ENCODE measurements at places on chromosomes 2 and 18. TPM values are rescaled to one million over a fixed set of nuclear protein-coding genes. Genes with fewer than 3 reads are reported as not detected.

DNA sequence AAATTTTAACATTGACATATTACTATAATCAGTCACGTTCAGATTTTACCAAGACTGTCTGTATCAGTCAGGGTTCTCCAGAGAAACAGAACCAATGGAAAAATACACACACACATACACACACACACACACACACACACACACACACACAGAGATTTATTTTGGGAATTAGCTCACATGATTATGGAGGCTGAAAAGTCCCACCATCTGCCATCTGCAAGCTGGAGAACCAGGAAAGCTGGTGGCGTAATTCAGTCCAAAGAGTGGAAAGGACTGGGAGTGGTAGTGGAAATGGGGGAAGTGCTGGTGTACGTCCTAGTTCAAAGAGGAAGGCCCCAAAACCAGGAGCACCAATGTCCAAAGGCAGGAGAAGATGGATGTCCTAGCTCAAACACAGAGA is 166.4 kb downstream of the AKAIN1 start:
- DNase-seq = no peak

The FER1L5 gene
- polyA plus RNA-seq = 2.7 TPM

The LONRF2 gene
- 4.9 TPM for polyA plus RNA-seq

- no peak for DNase-seq
Observed at GRCh38 chr2:64114912-64115277, 29.3 kb downstream of the PELI1 start.

The ADGRF3 gene
- polyA plus RNA-seq = 3.6 TPM

DNA sequence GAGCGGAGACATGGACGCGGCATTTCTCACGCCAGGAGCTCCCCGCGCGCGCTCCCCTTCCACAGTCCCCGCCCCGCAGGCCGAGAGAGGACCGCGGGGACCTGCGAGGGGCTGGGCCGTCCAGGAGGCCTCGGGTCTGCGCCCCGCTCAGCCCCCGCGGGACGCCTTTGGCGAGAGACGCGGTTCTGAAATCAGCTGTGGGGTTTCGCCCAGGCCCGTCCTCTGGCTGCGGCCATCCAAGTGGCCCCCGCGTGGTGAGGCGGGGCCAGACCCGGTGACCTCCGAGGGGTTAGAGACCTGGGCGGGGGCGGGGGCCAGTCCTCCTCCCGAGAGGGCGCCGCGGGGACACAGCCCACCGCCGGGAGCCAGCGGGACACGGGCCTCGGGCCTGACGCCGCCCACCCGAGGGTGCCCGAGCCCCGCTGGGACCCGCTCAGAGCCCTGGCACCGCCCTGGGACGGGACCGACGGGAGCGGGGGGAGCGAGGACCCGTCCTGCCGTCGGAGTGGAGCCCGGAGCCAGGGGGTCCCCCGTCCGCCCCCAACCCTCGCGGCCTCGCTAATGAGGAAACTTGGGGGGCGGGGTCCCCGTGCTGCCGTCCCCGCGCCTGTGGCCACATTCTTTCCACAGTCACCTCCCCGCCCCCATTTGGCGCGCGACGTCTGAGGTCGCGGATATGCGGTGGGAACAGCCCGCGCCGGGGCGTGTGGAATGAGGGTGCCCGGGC is 6.1 kb upstream of the SALL3 start:
- no peak for DNase-seq

The CCDC74B gene
- polyA plus RNA-seq = 7.3 TPM

The MC5R gene
- 0.09 TPM for polyA plus RNA-seq

- no peak for DNase-seq
Observed at GRCh38 chr2:37833423-37833822, 91.7 kb upstream of the RMDN2 start.

DNA sequence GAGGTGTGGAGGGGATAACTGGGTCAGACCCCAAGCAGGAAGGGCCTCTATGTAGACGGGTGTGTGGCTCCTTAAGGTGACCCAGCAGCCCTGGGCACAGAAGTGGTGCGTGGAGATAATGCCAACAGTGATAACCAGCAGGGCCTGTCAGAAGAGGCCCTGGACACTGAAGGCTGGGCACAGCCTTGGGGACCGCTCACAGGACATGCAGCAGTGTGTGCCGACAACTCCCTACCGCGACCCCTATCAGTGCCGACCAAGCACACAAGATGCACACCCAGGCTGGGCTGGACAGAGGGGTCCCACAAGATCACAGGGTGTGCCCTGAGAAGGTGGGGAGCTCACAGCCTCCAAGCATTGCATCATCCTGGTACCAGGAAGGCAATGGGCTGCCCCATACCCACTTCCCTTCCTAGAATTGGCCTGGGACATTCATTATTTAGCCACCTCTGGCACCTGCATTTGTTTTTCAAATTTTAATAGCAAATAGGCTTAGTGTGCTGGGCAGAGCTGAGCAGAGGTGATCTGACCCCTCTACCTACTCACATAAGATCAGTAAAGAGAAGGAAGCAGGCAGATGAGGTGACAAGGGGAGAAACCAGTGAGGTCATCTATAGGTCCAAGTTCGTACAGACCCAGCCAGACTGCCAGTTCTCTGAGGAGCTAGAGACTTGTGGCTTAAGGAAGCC is 55.2 kb downstream of the BCL11A start:
- no peak for DNase-seq

DNA sequence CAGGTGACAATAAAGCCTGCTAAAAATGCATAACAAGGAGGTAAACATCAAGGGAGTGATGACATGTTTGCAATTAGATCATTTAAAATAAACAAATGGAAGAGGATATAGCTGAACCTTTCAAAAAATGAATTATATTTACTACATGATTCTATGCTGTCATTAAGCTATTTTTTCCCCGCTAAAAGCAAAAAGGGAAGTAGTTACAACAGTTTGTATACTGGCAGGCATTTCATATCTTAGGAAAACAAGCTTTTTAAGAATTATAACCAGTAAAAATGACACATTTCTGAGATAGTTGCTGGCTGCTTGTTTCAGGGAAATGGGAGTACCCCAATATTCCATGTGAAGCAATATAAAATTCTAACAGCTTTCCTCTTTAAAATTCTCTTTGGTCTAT is 89.1 kb upstream of the ITGB6 start:
- no peak for DNase-seq

- DNase-seq = no peak
Observed at GRCh38 chr2:14642499-14642898, 10.0 kb downstream of the LRATD1 start.

The RAD51AP2 gene
- 0.19 TPM for polyA plus RNA-seq

GRCh38 chr2:217834057-217834620 is 168.7 kb downstream of the TNS1 start:
- DNase-seq = no peak

The ACMSD gene
- 40.8 TPM for polyA plus RNA-seq

GRCh38 chr18:56127322-56128099 is 510.9 kb downstream of the TXNL1 start:
- no peak for DNase-seq

DNA sequence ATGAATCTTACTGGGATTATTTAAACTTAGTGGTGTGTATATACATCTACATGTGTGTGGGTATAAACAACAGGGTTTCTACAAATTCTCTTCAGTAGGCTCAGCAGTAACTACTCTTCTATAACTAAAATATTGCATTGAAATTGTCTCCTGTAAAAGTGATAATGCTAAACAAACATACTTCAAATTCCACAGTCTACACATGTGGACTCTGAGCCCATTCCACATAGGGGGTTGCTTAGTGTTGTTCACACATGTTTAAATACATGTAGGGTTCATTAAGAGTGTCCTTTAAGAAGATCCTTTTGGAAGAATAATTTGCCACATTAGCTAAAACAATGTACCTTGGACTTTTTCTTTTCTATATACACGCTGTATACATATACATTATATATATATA is 152.8 kb upstream of the VRK2 start:
- DNase-seq = no peak

The NEB gene
- polyA plus RNA-seq = 18.1 TPM

DNA sequence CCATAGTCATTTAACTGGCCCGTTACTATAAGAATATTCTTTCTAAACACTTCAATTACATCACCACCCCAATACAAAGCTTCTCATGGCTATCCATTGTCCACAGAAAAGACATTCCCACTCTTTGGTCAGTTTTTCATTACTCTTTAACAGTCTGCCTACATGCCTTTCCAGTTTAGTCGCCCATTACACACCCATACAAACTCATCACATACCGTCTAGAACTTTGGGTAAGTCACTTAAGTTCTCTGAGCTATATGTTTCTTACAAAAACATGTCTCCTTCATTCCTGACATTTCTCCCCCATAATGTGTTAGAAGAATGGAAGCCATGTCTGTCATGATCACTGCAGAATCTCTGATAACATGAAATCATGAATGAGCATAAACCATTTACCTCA is 108.2 kb upstream of the STK17B start:
- DNase-seq = no peak

- DNase-seq = no peak
Observed at GRCh38 chr18:26635466-26635865, 87.1 kb upstream of the KCTD1 start.

- DNase-seq = no peak
Observed at GRCh38 chr2:232352511-232353091, 25.9 kb upstream of the ALPP start.

The EVX2 gene
- polyA plus RNA-seq = not detected

The PLGLB2 gene
- 6.7 TPM for polyA plus RNA-seq

The IL36B gene
- not detected for polyA plus RNA-seq

The ABCG8 gene
- polyA plus RNA-seq = 1.0 TPM

DNA sequence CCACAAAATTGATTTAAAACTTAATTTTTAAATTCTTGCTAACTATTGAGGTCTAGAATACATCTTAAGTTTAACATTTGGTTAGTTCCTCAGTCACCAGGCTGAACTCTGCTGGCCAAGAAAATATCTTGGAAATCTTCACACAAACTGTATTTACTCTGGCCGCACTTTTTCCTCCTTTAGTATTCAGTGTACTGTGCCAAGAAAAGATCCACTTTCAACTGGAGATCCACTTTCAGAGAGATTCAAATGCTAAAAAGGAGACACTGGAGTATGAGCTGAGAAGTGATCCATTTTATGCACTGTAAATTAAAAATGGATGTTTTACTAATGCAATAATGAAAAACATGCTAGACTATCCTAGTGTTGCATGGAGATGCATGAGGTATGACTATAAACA is 98.1 kb downstream of the ANTXR1 start:
- no peak for DNase-seq

GRCh38 chr2:72106978-72107377 is 40.7 kb downstream of the CYP26B1 start:
- DNase-seq = no peak

The POTEI gene
- 0.13 TPM for polyA plus RNA-seq

GRCh38 chr18:22084547-22084946 is 84.8 kb upstream of the GATA6 start:
- no peak for DNase-seq

DNA sequence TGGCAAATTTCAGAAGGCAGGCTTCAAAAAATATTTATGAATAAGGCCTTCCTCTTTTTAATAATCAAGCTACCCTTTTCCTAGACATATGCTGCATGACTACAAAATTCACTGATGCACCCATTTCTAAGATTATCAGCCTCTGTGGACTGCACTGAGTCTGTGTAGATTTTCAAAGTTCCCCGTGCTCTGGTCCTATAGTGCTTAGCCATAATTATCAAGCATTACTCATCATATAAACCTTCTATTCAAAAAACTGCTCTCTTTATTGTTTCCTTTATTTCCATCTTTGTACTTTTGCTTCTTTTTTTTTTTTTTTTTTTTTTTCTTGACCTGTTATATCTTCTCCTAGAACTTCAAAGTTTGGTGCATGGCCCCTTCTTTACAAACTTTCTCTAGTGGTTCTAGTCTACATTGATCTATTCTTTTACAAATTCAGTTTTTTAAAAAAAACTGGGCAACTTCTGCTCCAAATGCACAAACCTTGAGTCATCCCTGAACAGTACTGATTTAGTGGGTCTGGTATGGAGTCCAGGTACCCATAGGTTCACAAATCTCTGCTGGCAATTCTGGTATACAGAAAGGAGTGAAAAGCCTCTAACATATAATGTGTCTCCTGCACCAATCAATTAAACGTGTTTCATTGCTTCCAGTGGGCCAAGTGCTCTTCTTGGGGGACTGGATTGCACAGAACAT is 481.9 kb downstream of the NUP35 start:
- no peak for DNase-seq

GRCh38 chr2:128395196-128395595 is 76.5 kb upstream of the HS6ST1 start:
- DNase-seq = no peak

DNA sequence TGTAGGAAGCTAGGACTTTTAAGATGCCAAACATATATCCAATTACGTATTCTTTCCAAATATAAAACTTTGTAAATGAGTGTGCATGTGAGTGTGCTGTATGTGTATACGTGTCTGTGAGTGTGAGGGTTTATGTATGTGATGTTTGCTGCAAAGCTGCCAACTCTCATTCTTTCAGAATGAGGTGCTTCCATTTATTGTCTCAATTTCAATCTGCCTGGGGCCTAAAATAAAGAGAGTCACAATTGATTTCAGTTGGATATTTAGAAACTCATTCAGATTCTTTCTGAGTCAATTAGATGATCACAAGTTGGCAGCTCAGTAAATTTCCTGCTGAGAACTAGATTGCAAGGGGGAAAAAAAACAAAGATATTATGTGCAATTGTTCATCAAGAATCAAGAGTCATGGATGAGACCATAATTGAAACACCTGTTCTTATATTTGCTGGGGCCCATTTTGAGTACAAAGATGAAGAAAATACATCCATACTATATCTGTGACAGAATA is 621.2 kb upstream of the ACVR2A start:
- no peak for DNase-seq

DNA sequence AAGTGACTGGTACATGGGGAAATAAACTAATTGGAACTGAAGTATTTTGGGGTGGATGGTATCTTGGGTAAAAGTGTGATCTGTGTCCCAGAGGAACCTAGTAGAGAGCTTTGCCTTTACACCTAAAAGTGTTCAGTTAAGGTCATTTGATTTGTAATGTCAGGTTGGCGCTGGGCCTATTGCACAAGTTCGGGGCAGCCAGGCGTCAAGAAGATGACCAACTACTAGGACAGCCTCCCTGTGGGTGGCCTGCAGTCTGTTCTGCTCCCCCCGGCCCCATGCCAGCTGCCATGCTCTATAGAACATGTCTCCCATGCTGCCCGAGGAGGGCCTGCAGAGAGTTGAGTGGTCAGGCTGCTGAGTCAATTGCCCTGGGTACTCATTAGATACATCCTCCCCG is 10.1 kb downstream of the RRM2 start:
- DNase-seq = no peak

The BOLL gene
- polyA plus RNA-seq = 0.18 TPM

DNA sequence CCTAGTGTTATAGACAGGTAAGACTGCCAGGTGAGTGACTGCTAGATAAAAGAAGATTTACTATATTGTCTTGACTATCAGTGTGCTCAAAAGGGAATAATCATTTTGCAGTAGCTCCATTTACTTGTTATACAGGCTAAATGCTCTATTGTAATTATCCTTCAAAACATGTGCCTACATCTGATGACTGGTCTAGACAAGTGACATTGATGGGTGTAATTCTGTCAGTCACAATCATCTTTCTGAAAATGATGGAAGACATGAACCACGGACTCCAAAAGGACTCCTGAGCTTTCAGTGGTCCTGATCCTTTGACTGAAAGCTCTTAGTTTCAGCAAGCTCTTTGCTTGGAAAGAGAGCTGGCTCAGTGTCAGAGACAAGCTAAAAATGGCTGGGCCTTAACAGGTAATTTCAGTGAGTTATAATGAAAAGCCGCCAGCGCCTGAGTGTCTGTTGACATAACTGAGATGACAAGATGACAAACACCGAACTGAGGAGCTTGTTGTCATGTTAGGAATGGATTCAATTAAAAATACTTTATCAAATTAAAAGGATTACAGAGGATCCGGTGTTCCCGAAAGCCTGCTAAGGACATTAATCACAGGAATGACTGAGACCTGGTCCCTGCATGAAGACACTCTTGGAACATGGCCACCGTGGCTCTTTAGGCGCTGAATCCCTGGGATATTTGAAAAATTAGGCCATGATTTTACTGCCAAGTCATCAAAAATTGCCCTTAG is 141.7 kb downstream of the CMPK2 start:
- no peak for DNase-seq

The WBP1 gene
- polyA plus RNA-seq = 99.5 TPM

All from left renal cortex interstitium (tissue), 4 donors.